ENCODE measurements at places on chromosomes 13 and 19.

DNA sequence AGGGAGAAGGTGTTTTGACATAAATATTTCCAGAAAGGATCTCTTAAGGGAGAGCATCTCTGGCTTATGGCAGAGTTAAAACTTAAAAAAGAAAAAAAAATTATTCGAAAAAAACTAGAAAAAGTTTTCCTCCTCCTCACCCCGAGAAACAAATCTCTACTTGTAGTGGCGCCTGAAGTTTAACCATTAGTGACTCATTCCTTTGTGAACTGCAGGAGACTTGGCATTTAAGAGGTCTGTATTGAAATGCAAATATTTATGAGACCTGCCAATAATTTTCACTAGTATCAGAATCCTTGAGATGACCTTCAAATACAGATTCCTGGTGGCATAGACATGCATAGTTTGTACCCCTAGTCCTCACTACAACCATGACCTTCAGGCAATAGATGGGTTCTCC, 64.9 kb upstream of the MED4 start:
- DNase-seq: no peak

- DNase-seq: no peak
These were observed 45.3 kb upstream of the GTF3A start for GRCh38 chr13:27379126-27379525.

GRCh38 chr13:90170208-90170607, 1177.3 kb upstream of the MIR17HG start:
- no peak for DNase-seq

- no peak for DNase-seq
These were observed 15.9 kb downstream of the ZDHHC20 start for GRCh38 chr13:21443171-21443570.

GRCh38 chr19:47529018-47529742, 14.3 kb upstream of the NAPA start:
- DNase-seq: no peak

GRCh38 chr19:2618611-2619010, 83.9 kb downstream of the GNG7 start:
- DNase-seq: no peak

DNA sequence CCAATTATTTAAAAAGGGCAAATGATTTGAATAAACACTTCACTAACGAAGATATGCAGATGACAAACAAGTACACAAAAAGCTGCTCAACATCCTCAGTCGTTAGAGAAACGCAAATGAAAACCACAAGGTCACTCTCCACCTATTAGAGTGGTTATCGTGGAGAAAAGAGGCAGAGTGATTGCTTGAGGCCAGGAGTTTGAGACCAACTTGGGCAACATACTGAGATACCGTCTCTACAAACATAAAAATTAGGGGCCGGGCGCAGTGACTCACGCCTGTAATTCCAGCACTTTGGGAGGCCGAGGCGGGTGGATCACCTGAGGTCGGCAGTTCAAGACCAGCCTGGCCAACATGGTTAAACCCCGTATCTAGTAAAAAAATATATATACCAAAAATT, 27.2 kb downstream of the BLOC1S3 start:
- no peak for DNase-seq

DNA sequence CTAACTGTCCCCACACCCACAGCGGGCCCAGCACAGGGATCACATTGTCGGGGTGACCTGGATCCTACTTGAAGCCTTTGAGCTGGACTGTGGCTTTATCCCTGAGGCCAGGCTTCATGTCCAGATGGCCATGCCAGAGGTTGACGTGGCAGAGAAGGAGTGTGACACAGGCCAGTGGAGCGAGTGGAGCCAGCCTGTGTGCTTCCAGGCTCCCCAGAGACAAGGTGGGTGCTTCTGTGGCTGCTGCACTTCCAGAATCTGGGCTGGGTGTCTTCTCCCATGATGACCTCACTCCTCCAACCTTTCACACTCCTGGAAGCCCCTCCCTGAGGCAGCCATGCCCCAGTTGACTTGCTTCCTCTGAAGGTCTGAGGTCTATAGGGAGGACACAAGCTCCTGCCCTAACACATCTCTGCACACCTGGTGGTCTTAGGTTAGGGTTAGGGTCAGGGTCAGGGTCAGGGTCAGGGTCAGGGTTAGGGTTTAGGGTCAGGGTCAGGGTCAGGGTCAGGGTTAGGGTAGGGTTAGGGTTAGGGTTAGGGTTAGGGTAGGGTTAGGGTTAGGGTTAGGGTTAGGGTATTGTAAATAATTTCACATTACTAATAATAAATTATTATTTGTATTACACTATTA, 13.1 kb upstream of the MZF1 start:
- DNase-seq: no peak

GRCh38 chr19:45472563-45473366, 5.0 kb downstream of the FOSB start:
- no peak for DNase-seq

GRCh38 chr19:4114181-4114580, 9.7 kb downstream of the MAP2K2 start:
- no peak for DNase-seq

All from vagina (tissue), 2 donors.